ENCODE measurements at places on chromosomes 1 and 21.
A peak's percentile ranks its signal among the peaks of the same experiment; 100 is the strongest.

DNA sequence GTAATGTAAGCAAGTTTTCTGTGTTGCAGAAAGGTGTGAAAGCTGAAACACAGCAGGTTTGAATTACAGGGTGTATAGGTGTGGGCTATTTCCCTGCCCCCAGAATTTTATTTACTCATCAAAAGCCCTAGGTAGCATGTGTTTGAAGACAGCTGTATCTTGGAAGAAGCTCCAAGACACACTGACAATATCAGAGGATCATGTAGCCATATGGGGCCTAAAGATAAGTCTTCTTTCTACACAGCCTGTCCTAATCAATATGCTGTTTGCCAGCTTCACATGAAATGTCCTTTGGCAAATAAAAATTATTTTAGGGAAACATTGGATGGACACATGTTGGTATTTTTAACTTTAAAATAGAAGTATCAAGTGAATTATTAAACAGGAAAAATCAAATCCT lies 17.5 kb upstream of the SUCO start:
- DNase-seq = no peak

DNA sequence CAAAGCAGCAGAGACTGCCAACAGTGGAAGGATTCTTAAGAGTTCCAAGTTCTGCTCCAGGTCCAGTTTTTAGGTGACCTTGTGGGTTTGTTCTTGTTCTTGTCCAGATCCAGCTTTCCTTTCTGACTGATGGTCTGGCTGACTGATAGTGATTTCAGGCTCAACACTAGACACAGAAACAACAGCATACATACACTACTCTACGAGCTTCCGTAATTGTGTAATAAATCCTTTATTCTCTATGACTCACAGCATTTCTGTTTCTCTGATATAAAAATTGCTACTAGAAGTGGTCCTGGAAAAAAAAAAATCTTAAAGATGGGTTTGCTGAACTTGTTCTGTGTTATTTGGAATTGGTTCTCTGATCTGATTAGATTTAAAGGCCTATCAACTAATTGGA lies 62.2 kb upstream of the PTCH2 start:
- no peak for DNase-seq

- no peak for DNase-seq
These were observed 92.6 kb downstream of the NID1 start for GRCh38 chr1:235972311-235972689.

GRCh38 chr1:84619383-84620102 lies 45.3 kb upstream of the CTBS start:
- no peak for DNase-seq

- DNase-seq = no peak
These were observed 62.0 kb upstream of the ABCG1 start for GRCh38 chr21:42156690-42157605.

DNA sequence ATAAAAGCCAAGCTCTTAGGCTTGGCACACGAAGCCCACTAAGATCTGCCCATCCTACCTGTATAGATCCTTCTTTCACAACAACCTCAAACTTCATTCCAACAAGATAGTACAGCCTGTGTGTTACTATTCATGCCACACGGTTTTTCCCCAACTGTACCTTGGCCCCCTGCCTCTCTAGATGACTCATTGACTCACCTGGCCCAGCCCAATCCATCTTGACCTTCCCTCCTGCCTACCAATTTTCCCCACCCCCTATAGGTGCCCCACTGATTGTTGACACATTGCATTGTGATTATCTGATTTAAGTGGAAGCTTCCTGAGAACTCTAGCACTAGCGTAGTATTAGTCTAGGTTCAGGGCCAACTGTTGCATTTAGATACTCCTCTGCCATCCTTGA lies 2.0 kb upstream of the CD101 start:
- DNase-seq = no peak

DNA sequence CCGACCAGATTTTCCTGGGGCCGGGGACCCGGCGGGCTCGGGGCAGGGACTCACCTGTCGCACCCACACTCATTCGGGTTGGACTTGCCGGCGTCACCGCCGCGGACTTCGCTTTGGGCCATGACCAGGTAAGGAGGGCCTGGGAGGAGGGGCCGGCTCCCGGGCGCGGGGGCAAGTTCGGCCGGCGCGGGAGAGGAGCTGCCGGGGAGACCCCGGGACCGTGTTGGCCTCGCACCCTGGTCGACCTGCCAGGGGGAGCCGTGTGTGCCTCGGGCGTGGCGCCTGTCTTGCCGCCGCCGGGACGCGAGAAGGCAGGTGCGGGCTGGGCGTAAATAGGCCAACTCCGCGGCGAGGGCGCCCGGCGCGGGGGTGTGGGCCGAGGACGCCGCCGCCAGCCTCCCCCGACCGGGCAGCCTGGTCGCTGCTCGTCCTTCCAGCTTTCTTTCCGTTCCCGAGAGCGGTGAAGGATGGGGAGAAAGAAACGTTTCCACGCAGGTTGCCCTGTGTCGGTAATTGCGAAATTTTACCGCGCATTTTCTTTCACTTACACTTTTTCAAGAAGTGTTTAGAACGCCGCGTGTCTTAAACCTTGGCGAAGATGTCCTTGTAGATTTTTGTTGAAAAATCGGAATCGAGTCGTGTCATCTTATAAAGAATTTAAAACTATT lies 558 bp downstream of the USP1 start:
- DNase-seq = peak; percentile 28

- no peak for DNase-seq
These were observed 27.8 kb downstream of the WNT2B start for GRCh38 chr1:112536561-112536960.

- no peak for DNase-seq
These were observed 50.8 kb downstream of the TGFB2 start for GRCh38 chr1:218395916-218396315.

- no peak for DNase-seq
These were observed 46.8 kb upstream of the PROX1 start for GRCh38 chr1:213940947-213941346.

GRCh38 chr1:44318097-44319088 lies 36.7 kb downstream of the ERI3 start:
- peak; percentile 12 for DNase-seq
